ENCODE measurements at places on chromosomes 2 and 18. TPM values are rescaled to one million over a fixed set of nuclear protein-coding genes. Genes with fewer than 3 reads are reported as not detected.

Gene PCBP1
- total RNA-seq, result 350 TPM

GRCh38 chr2:225334514-225334913, 65.0 kb upstream of the NYAP2 start:
- no peak for DNase-seq

GRCh38 chr18:62938487-62938886, 223.1 kb downstream of the PHLPP1 start:
- no peak for DNase-seq

GRCh38 chr18:47286776-47287410, 35.4 kb upstream of the SKOR2 start:
- DNase-seq, result no peak

DNA sequence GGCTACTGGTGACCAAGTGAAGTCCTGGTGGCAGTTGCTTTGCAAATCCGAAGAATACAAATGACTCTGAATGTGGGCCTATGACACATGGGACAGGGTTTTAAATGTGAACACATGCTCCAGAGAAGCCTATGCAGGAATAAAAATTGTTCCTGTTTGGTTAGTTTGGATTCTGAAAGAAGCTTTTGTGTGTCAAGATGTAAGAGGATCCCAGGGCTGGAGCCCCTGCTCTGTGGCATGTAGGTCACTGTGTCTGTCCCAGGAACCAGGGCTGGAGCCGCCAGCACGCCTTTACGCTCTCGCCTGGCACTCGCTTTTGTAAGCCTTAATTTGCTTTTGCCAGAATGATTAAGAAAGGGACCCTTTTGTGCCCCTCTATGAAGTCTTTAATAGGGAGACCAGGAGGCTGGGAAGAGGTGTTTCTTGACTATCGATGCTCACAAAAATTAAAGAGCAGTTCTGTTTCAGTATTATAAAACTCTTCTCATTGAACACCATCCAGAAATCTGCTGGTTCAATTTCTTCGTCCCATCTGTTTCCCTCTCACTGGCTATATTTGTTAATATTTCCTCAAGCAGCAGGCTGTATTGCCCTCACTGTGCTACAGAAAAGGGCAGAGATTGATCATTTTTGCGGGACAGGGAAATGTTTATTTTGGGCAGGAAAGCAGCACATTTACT, 532.7 kb upstream of the POU3F3 start:
- no peak for DNase-seq

GRCh38 chr2:8255448-8255800, 426.4 kb upstream of the ID2 start:
- no peak for DNase-seq

Gene PLA2R1
- not detected for total RNA-seq

DNA sequence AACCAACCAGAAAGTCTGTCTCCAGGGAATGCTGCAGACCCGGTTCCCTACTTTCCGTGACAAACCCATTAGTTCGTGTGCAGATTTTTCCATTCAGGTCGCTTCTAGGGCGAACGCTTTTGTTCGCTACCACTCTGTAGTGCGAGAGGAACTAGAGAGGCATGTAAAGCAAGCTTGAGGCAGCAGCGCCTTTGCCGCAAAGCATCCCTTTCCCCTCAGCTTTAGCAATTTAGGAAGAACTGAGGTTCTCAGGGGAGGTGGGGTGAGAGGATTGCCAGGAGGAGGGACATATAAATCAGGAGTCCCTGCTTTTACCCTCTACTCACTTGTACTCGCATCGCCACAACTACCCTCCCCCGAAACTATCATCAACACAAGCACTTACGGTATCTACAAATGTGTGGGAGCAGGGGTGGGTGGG, 748 bp upstream of the ZNF804A start:
- peak; percentile 74 for DNase-seq

Gene ARHGEF4
- 2.1 TPM for total RNA-seq

GRCh38 chr2:21301871-21302455, 178.2 kb downstream of the TDRD15 start:
- DNase-seq, result no peak

DNA sequence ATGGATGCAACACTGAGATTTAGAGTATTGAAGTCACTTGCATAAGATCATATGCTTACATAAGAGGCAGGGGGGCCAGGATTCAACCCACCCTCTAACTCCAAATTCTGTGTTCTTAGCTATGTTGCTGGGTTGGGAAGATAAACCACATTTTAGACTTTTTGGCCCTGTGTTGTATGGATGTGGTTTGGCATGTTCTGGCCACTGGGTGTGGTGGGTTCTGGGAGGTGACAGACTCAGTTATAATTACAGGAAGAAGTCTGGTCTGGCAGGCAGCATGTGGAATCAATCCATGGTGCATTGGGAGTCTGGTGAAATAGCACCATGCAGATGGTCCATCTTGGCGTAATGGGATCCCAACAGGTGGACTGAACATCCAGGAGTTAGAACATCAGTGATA, 138.9 kb downstream of the LTBP1 start:
- no peak for DNase-seq

DNA sequence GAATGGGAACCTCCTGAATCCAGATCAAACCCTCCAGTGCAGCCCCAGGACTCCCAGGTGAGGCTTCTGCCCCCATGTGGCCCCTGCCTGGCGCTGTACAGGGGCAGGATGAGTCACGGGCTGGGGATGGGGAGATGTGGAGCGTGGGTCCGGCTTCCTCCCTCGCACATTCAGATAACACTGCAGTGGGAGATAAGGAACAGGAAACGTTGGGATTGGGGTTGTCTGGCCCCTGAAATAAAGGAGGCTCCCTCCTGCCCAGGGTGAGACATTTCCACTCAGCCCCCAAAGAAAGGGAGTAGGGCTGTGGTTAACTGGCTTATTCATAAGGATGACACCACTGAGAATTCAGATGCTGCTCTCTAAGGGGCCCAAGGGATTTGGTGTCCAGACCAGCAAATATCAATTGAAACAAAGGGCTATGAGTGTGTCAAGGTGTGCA, 30.7 kb downstream of the IGFBP5 start:
- no peak for DNase-seq

DNA sequence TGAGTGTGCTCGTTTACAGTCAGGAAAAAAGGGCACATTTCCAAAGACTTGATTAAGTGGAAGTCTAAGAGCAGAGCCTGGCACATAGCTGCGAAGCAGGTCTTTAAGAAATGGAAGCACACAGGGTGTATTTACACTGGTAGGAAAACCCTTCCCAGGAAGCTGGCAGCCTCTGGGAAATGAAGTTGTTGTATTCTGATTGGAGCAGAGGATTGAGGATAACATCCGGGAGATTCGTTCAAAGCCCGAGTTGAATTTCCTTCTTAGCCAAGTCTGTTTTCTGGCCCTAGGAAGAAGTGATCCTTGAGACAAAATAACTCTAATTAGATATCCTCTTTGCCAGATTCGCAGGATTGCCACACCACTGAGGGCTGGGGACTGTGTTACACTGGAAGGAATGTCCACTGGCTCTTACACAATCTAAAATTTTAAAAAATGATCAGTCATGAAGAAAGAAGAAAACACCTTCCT, 75.9 kb downstream of the ITGB1BP1 start:
- DNase-seq, result no peak

Gene ALPG
- total RNA-seq, result not detected
